Omental fat pad (tissue), 4 donors: ENCODE measurements at places on chromosomes 16 and 17.

DNA sequence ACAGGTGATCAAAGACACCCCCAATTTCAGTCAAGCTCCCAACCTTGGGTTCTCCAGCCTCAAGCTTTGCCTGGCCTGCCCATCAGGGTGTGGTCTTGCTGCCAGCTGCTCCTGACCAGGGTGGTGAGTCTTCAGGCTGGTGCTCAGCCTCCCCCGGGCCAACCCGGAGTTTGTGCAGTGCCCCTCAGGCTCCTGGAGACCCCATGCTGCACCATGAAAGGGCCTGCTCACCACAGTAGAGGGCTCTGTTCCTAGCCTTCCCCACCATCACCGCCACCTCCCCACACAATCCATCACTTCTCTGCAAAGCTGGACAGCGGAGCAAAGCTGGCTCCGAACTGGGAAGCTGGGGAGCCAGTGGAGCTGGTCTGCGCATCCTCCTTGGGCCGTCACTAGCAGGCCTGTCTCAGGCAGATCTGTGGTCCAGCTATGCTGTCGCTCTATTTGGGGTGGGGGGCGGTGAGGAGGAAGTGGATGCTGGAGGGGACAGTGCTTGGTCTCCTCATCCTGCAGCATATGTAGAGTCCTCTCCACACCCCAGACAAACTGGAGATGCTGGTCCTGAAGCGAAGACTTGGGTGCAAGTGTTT, 88.5 kb upstream of the RPL38 start:
- no peak for DNase-seq

DNA sequence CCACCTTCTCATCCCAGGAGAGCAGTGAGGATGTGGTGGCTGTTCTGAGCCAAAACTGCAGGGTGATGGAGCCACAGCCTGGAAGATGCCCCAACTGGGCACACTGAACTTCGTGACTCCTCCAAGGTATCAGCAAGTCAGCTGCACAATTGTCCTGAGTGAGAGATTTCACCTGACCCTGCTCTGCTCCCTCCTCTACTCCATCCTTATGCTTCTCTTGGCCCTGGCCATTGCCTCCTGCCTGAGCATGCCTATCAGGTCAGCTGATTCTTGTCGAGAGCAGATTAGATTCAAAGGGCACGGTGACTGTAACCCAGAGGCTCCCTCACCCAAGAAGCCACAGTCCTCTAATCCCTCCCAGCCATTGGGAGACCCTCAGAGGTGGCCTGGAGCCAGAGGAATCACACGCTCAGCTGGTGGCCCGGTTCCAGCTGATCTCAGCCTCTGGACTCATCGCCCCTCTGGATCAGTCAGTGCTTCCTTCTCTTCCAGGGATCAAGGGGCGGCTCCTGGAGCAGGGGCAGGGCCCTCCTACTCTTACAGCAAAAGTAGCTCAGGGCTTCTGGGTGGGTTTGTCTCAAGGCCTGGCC, 7.0 kb upstream of the CYB561 start:
- no peak for DNase-seq

DNA sequence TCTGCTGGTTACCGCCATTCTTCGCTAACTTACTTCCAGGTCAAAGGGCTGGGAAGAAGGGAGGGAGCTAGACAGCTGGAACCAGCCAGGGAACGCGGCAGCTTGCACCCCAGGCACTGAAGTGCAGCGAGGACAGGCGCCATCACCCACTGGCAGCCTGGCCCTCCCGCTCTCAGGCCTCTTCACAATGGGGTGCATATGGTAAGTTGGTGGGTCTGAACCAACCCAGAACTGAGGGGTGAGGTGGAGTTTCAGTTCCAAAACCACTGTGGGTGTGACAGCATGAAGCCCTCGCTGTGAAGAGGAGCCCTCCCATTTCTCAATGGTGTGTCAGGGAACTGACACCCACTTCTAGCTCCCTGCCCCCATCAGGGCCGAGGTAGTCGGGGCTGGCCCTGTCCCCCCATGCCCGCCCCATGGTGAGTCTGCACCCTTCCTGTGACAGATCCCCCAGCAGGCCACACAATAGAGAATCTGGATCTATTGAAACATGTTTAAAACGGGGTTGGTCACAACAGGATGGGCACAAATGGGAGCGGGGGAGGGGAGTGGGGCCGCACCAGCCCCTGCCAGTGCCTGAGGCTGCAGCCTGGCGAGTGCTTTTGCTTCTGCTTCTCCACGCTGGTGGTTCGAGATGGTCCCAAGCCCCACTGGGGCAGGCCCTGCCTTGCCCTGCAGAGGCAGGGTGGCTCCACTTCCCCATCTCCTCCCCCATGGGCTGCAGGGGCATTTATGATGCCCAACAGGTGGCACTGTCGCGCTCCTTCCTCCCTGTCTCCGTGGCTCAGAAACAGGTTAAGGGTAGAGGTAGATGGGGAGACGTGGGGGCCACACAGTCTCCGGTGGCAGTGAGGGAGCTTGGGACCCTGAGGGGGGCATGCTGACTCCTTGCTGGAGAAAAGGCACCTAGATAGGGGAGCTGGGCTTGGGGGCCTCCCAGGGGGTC, 2.3 kb downstream of the LIMD2 start:
- DNase-seq: no peak

DNA sequence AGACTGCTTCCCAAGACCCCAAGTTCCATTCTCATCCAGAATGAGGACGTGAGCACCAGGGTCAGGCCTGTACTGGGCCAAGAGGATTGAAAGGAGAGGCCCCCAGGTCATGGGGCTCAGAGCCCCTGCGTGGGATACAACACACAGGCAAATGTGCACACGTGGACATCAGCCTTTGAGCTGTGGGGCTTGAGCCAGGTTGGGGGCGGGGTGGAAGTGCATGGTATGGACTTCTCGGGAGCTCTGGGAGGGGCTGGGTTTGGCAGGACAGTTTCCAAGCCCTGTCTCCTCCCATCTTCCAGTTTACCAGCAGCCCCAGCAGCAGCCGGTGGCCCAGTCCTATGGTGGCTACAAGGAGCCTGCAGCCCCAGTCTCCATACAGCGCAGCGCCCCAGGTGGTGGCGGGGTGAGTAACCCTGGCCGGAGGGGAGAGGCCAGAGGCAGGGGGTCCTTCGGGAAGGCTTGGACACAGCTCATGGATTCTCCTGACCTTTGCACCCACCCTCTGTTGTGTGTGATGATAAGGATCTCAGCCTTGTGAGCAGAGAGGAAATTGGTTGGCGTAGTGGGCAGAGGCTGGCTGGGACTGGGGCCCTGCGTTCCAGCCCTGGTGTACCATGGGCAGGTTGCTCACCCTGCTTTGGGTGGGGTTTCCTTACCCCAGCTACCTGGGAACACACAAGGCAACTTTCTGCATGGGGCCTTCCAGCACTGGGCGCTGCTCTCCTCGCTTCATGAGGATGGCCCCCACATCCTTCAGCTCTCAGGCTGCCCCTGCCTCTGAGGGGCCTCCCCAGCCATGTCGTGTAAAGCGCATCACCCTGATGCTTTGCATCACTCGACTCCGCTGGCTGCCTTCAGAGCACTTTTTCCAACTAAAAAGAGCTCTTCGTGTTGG, 10.4 kb upstream of the LASP1NB start:
- DNase-seq: no peak

DNA sequence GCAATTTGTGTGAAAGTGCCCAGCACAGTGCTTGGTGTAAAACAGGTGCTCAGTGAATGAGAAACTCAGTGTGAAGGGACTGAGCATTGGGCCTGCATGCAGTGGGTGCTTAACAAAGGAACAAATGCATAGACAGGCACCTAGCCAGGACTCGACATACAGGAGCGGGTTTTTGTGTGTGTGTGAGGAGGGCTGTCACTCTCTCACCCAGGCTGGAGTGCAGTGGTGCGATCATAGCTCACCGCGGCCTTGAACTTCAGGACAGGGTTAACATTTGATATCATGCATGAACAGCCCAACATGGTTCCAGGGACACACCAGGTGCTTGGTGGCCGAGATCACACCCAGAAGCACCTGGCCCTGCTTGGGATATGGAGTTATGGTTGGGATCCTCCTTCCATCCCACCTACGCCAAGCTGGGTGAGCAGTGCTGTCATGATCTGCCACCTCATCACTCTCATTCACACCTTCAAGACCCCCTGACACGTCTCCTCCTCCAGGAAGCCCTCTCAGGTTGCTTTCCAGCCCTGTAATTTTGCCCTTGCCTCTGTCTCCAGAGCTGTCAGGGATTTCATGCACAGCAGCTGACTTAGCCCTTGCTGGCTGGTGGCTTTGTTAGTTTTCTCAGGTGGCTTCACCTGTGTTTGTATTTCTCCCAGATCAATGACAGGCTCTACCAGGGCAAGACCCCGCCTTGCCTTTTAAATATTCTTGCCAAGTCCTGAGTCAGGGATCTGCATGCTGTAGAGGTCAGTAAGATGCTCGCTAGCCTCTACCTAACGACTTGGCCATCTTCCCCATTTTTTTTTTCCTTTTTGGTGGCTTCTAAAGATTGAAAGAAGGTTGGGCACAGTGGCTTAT, 66.4 kb downstream of the OR1D5 start:
- DNase-seq: no peak
